ENCODE measurements at places on chromosomes 6 and 20. TPM values are rescaled to one million over a fixed set of nuclear protein-coding genes. Genes with fewer than 3 reads are reported as not detected.

- ATAC-seq = peak; percentile 27
Measured at GRCh38 chr20:40319056-40319455, 370.0 kb downstream of the MAFB start.

GRCh38 chr6:147618927-147619326, 110.4 kb downstream of the SAMD5 start:
- no peak for ATAC-seq

GRCh38 chr6:18155150-18155863, at the start of gene KDM1B:
Gene KDM1B (plus strand): TSS chr6:18155422. CDS start chr6:18159896, 4,474 bp downstream.
- peak; percentile 98 for ATAC-seq

DNA sequence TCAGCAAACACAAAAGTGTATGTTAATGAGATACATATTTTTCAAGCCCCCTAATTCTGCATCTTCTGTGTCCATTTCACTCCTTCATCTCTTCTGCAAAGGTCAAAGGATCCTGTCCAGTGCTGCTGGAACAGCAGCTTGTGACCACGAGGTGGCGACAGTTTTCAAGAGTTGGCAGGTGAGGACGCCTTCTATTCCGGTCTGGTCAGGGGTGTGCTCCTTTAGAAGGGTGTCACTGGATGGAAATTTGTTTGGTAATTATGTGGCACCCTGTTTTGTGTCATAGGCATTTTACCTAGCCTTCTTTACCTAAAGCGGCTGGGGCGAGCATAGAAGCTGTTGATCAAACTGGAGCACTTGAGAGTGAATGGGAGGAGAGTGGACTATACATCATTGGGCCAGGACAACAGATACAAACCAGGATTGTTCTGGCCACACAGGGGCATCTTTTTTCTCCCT, 32.9 kb upstream of the ERVFRD-1 start:
- peak; percentile 79 for ATAC-seq

XKR7 gene
- total RNA-seq = not detected

- ATAC-seq = peak; percentile 83
Measured at GRCh38 chr6:42142118-42142835, at the start of gene C6orf132. Gene C6orf132 (minus strand): TSS chr6:42142620. CDS start chr6:42142444, 176 bp downstream.

- ATAC-seq = no peak
Measured at GRCh38 chr20:5497556-5497955, 180.8 kb upstream of the PROKR2 start.

GRCh38 chr6:12845224-12846004, 128.8 kb downstream of the PHACTR1 start:
- no peak for ATAC-seq

SLC12A5 gene
- total RNA-seq = not detected

DNA sequence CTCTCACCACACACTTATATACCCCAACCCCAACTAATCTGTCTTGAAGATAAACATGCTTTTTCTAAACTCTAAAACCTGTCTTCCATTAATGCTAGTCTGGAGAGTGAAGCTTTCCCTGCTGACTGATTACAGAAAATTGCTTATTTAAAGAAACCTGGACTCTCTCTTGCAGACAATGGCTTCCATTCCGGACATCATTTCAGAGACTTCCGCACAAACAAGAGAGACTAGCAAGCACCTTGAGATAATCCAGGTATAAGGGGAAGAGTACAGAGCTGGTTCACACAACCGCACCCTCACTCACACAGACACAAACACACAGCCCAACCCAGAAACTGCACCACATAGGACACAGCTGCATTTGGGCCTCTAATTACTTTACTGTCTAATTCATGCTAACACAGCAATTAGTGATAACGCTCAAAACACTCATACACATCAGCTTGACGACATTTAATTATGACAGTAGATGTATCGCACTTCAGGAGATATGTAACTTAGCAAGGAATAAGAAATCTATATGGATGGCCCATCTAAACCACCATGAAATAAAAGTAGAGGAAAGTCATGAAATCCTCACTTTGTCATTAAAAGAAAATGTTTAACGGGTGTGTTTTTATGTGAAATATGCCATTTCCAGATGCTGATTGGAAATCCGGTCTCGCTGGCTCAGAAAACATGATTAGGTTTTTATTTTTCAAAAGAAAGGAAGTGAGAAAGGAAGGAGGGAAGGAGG, 138.1 kb upstream of the JARID2 start:
- ATAC-seq = peak; percentile 35

DNA sequence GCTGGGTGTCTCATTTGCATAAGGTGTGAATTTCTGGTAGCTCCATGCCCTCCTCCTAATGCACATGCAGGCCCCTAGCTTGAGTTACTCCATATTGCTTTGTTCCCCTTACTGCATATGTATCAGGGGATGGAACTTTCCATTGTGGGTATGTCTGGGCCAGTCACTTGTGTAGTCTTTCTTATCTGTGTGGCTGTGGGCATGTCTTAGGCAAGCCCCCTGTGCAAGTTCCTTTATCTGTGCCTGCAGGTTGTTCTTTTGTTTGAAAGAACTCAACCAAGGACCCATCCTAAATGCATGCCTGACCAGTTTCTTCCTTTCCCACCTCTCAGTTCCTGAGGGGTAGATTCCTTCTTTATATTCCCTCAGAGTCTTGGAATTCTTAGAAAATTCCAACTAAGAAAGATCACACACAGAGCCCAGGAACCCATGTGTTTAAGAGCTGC, 23.6 kb downstream of the MBOAT1 start:
- ATAC-seq = no peak

DNA sequence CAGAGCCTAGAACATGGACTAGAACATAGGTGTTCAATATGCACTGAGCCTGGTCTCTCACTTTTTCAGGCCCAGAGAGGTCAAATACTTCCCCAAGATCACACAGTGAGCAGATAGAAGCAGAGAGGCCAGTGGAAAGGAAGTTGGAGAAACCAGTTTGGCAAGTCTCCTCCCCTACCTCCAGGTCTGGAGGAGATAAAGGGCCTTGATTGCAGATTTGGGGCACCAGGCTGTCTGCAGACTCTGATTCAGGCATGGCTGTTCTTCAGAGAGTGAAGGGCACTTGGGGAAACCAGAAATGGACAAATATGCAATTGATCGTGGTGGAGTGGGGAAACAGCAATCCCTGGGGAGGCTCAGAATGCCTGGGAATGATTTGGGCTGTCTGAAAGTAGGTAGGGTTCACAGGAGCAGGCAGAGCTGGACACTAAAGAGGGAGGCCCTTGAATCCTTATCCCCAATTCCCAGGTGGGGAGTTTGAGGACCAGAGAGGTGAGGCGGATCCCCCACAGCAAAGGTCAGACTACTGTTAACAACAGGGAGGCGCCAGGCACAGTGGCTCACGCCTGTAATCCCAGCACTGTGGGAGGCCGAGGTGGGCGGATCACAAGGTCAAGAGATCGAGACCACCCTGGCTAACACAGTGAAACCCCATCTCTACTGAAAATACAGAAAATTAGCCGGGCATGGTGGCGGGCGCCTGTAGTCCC, 2.3 kb downstream of the PEDS1 start:
- ATAC-seq = no peak

GRCh38 chr6:125781314-125781868, 9.4 kb upstream of the NCOA7 start:
- no peak for ATAC-seq
